Hepatic stellate cell (primary cell): ENCODE measurements at places on chromosomes 12 and 14.

GRCh38 chr12:72031066-72031465 is 92.4 kb downstream of the TPH2 start:
- DNase-seq: no peak

- no peak for DNase-seq
Measured at GRCh38 chr14:99854831-99855230, 61.6 kb downstream of the EML1 start.

DNA sequence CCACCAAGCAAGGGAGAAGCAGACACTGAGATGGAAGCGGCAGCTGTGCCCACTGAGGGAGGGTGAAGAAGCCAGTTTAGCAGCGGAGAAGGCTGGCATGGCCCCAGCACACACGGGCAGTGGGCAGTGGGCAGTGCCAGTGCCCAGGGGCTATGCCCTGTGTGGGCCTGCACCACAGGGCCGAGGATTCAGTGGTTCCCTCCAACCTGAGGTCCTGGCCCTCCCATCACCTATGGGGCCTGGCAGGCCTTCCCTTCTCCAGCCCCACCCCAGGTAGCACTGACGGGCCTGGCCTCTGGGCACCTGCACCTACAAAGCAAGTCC is 81.1 kb downstream of the ITPK1 start:
- DNase-seq: no peak

- DNase-seq: no peak
Measured at GRCh38 chr12:86959766-86960458, 703.7 kb upstream of the MGAT4C start.

- DNase-seq: no peak
Measured at GRCh38 chr14:89254166-89254909, 162.7 kb downstream of the FOXN3 start.

DNA sequence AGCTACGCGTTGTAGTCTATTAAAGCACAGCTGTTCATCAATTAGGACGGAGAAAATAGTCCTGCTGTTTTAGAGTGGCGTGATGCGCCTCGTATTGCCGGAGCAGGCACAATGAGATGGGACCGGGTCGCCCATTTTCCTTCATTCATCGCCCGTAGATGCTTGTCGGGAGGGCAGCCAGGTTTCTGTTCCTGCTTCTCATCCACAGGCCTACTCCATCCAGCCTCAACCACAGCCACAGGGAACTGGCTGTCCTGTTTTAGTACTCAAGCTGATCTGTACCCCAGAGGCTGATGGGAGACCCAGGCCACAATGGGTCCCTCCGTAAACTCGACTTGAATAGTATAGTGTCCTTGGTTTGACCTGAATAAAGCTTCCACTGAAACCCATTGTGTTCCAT is 264.0 kb downstream of the VRK1 start:
- DNase-seq: no peak

- no peak for DNase-seq
Measured at GRCh38 chr14:76022991-76023390, 37.4 kb downstream of the IFT43 start.

- DNase-seq: peak; percentile 53
Measured at GRCh38 chr14:55102141-55102621, 26.9 kb upstream of the LGALS3 start.
